H1 (cell line): ENCODE measurements at places on chromosomes 1 and 21. TPM values are rescaled to one million over a fixed set of nuclear protein-coding genes. Genes with fewer than 3 reads are reported as not detected.

- H3K4me1 ChIP-seq = no peaks in the 10 kb centered on the region
- H3K4me3 ChIP-seq = no peak overlapping the region
- no peaks in the 10 kb centered on the region for H3K36me3 ChIP-seq
These were observed 165.9 kb downstream of the PCBP3 start for GRCh38 chr21:45809421-45809820.

GRCh38 chr1:40984531-40984930, 5.0 kb downstream of the CTPS1 start:
- peaks cover 58% of the 10 kb centered on the region for H3K36me3 ChIP-seq
- no peaks in the 10 kb centered on the region for H3K27me3 ChIP-seq
- H3K4me3 ChIP-seq = no peak overlapping the region

DNA sequence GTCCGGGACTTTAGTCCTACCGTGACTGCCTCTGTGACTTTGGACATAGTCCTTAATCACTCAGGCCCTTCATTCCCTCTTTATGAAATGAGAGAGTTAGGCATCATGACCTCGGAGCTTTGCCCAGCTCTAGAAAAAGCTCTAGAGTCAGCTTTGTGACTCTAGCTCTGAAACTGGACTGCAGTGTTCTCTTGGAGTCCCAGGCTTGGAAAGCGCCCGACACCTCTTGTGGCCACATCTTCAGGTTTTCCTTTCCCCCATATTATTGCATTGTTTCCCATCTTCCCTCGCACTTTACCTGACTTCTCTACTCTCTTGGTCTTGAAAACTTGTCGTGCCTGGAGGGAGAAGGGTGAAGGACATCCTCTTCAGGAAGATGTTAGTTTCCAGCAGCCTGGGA, 12.5 kb upstream of the AMIGO1 start:
- H3K27me3 ChIP-seq = no peaks in the 10 kb centered on the region
- H3K36me3 ChIP-seq = no peaks in the 10 kb centered on the region
- no peaks in the 10 kb centered on the region for H3K4me1 ChIP-seq
- H3K4me3 ChIP-seq = no peak overlapping the region
- no peak for DNase-seq

DNA sequence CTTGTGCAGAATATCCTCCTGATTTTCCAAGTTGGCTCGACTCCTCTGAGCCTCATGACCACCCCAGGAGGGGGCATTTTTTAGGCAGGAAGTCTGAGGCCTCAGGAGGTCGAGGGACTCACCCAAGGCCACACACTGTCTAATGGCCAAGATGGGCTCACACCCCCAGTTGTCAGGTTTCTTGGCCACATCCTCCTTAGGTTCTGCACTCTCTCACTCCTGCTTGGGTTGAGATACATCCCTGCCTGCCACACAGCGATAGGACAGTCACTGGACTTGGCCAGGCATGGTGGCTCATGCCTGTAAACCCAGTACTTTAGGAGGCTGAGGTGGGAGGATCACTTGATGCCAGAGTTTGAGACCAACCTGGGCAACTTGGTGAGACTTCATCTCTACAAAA, 4.6 kb downstream of the CA6 start:
- H3K4me3 ChIP-seq = no peak overlapping the region
- no peak for DNase-seq
- 0 out of 2 replicates have a peak, but pooled peaks cover 3% of the 10 kb centered on the region for H3K4me1 ChIP-seq
- H3K36me3 ChIP-seq = no peaks in the 10 kb centered on the region
- H3K27ac ChIP-seq = no peak overlapping the region

DNA sequence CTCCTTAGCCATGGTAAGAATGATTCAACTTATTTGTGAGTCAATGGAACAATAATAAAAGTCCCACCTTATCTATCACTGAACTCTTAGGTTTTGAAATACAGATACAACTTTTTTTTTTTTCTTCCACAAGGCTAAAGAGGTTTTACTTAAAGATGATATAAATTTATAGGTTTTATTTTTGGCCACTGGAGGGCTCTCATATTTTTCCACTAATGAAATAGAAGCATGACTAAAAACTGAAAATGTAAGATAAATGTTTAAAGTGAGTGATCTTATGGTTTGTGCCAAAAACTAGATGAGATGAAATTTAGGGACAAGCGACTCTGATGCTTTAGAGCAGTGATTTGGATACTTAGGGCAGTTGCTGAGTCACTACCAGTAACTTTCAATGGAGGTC, 499.0 kb downstream of the NUF2 start:
- H3K4me1 ChIP-seq = no peaks in the 10 kb centered on the region
- no peak overlapping the region for H3K27ac ChIP-seq
- H3K27me3 ChIP-seq = no peaks in the 10 kb centered on the region
- no peak for DNase-seq
- no peak overlapping the region for H3K4me3 ChIP-seq
- no peaks in the 10 kb centered on the region for H3K36me3 ChIP-seq

DNA sequence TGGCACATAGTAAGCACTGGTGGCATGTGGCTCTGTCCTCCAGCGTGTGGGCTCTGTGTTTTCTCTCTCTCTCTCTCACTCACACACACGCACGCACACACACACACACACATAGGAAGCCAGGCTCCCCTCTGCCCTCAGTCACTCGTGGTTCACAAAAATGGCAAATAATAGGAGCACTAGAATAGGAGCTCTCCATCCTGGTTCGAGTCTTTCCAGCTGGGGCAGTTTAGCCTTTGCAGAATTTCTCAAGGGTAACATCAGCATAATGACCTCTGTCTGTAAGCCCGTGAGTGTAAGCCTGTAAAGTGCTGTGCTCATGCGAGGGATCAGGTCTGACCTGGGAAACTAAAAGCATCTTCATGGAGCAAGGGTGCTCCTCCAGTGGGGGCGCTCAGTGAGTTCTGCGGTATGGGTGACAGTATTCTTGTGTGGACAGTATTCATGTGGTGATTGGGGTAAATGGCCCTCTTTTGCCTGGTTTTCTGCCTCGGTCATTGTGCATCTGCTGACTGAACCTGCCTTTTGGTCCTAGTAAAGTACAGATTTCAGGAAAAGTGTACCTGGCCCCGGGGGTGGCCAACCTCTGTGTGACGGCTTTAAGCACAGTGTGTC, 842 bp upstream of the ZC3H12A start:
- no peaks in the 10 kb centered on the region for H3K36me3 ChIP-seq
- peak overlapping the region; percentile 46; the same call in 1 of the 2 replicates for H3K4me3 ChIP-seq
- peaks cover 58% of the 10 kb centered on the region for H3K4me1 ChIP-seq
- no peak overlapping the region for H3K27ac ChIP-seq
- H3K27me3 ChIP-seq = peaks cover 6% of the 10 kb centered on the region; the same call in 1 of the 2 replicates
- no peak for DNase-seq

- peaks cover 2% of the 10 kb centered on the region for H3K36me3 ChIP-seq
- no peaks in the 10 kb centered on the region for H3K27me3 ChIP-seq
- no peaks in the 10 kb centered on the region; the same call in 1 of the 2 replicates for H3K4me1 ChIP-seq
- H3K4me3 ChIP-seq = no peak overlapping the region
- H3K27ac ChIP-seq = no peak overlapping the region
These were observed 4.9 kb downstream of the MDM4 start for GRCh38 chr1:204520834-204521709.

DNA sequence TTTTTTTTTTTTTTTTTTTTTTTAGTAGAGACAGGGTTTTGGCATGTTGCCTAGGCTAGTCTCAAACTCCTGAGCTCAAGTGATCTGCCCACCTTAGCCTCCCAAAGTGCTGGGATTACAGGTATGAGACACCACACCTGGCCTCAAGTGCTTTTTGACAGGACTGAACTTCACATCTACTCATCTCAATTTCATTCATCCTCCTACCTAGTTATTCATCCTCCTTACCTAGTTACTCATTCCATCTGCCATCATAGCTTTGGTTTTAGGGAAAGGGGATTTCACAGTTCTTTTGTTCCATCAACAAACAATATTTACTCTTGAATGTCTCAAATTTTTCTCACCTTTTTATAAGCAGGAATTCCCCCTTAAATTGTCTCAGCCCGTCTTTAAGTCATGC, 38.6 kb upstream of the RALGPS2 start:
- DNase-seq = no peak
- no peaks in the 10 kb centered on the region for H3K4me1 ChIP-seq
- H3K4me3 ChIP-seq = no peak overlapping the region
- H3K27ac ChIP-seq = no peak overlapping the region

- H3K27me3 ChIP-seq = peaks cover 2% of the 10 kb centered on the region; the same call in 1 of the 2 replicates
- DNase-seq = no peak
- no peak overlapping the region for H3K4me3 ChIP-seq
- peaks cover 2% of the 10 kb centered on the region; the same call in 1 of the 2 replicates for H3K4me1 ChIP-seq
- no peaks in the 10 kb centered on the region for H3K36me3 ChIP-seq
- H3K27ac ChIP-seq = no peak overlapping the region
These were observed 5.1 kb upstream of the PLEKHO1 start for GRCh38 chr1:150144606-150145005.

The PLXNA2 gene
- 1.5 and 2.0 TPM in 2 replicates for total RNA-seq

The SERTAD4 gene
- total RNA-seq = 3.2 and 3.3 TPM in 2 replicates

The MAGOH gene
- 74.3 and 74.5 TPM in 2 replicates for total RNA-seq

The TTC22 gene
- 1.1 and 1.6 TPM in 2 replicates for total RNA-seq

The CLDN8 gene
- not detected in 2 replicates for total RNA-seq

The EXOSC10 gene
- 77.3 and 86.1 TPM in 2 replicates for total RNA-seq

The FCAMR gene
- not detected in 2 replicates for total RNA-seq

The OR2L8 gene
- not detected in 2 replicates for total RNA-seq
